Endothelial cell (in vitro differentiated cells): ENCODE measurements at places on chromosomes 3 and 15. TPM values are rescaled to one million over a fixed set of nuclear protein-coding genes. Genes with fewer than 3 reads are reported as not detected.

Gene DNAJB8
- not detected for total RNA-seq

Gene IGDCC3
- 538 TPM for total RNA-seq

Gene GPR149
- total RNA-seq: not detected

Gene CPEB1
- not detected for total RNA-seq

Gene MUC13
- total RNA-seq: not detected

Gene MUSTN1
- total RNA-seq: 1.1 TPM

Gene ZNF710
- 129 TPM for total RNA-seq
